T-helper 17 cell (primary cell): ENCODE measurements at places on chromosomes 5 and 9.

DNA sequence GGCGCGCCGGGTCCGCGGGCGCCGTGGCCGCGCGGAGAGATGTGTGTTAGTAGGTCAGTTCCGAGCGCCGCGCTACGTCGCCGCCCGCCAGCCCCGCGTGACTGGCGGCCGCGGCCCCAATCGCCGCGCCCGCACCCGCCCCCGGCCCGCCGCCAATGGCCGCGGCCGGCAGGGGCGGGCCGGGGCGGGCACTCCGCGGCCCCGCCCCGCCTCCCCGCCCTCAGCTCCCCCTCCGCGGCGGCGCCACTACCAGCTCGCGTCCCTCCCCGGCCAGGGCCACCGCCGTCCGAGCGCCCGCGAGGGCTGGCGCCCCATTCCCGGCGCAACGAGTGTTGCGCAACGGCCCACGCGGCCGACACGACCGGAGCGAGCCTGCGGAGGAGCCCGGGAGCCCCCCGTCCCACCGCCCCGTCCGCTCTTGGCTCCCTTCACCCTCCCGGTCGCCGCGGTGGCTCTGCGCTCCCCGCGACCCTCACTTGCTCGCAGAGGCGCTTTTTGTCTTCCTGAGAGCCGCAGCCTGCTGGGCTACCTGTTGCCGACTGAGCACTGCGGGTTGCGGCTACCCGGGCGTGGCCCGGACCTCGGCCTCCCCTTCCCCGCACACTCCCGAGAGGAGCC is at the start of gene NFIL3:
NFIL3 (minus strand) TSS at position 48 of the 618 bp plus-strand sequence. CDS start 13,098 bp downstream, outside the sequence.
- peak within 1 kb of the TSS; percentile 98 for H3K4me3 ChIP-seq
- peaks cover 35% of the 10 kb centered on the region for H3K27me3 ChIP-seq
- DNase-seq: peak; percentile 64

GRCh38 chr5:138636398-138636944 is 61.3 kb upstream of the HSPA9 start:
- peaks cover 85% of the 10 kb centered on the region for H3K27me3 ChIP-seq
- no peak overlapping the region for H3K27ac ChIP-seq
- peaks cover 4% of the 10 kb centered on the region for H3K4me1 ChIP-seq
- H3K4me3 ChIP-seq: no peak overlapping the region
- no peak for DNase-seq

GRCh38 chr5:114174131-114174530 is 187.7 kb upstream of the KCNN2 start:
- no peak overlapping the region for H3K27ac ChIP-seq
- no peaks in the 10 kb centered on the region for H3K27me3 ChIP-seq
- DNase-seq: no peak
- H3K4me1 ChIP-seq: no peaks in the 10 kb centered on the region
- H3K4me3 ChIP-seq: no peak overlapping the region

- H3K36me3 ChIP-seq: no peaks in the 10 kb centered on the region
- no peak overlapping the region for H3K4me3 ChIP-seq
- no peak for DNase-seq
- H3K27me3 ChIP-seq: peaks cover 23% of the 10 kb centered on the region
- no peaks in the 10 kb centered on the region for H3K4me1 ChIP-seq
Measured at GRCh38 chr5:58187432-58188261, 272.2 kb downstream of the PLK2 start.

DNA sequence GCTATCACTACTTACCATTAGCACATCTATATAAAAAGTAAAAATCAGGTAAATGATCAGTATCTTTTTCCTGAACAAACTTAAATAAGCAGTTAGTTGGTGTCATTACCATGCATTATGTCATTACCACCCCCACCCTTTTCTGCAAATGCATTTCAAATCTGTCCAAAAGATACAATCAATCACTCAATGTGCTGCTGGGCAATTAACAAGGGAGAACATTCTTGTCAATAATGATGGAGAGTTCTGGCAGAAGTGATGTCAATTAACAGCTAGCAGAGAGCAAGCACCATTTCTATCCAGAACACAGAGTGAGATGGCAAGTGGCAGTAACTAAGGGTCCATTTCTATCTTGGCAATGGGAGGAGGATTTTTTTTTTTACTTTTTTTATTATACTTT is 3.5 kb upstream of the PDE4D start:
- no peak for DNase-seq
- peaks cover 35% of the 10 kb centered on the region for H3K27me3 ChIP-seq
- H3K4me1 ChIP-seq: no peaks in the 10 kb centered on the region
- no peak overlapping the region for H3K27ac ChIP-seq
- H3K4me3 ChIP-seq: no peak overlapping the region
- H3K36me3 ChIP-seq: peaks cover 5% of the 10 kb centered on the region

DNA sequence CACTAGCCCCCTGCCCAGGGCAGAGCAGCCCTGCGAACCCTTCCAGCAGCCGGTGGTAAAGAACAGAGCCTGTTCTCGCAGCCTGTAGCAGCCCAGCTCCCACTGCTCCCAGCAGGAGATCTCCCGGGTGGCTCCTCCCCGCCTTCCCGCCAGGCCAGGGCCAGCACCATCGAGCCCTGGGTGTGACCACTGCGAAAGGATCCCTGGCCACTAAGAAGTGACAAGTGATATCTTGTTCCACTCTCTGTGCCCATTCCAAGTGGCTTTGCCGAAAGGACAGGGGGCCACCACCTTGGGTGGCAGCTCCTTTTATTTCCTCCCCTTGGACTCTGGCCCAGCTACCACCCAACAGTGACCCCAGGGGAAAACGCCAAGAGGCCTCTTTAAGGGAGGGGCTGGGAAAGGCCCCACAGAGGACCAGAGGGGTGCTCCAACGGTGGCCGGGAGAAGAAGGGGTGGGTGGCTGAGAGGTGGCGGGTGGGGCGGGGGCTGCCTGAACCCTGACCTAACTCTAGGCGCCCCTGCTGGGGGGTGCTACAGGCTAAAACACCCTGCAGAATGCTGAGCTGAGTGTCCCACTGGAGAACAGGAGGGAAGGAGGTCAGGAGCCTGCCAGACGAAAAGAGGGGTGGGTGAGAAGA is 1.6 kb downstream of the NACC2 start:
- peak overlapping the region; percentile 88 for H3K4me3 ChIP-seq
- no peak overlapping the region for H3K27ac ChIP-seq
- peaks cover under 1% of the 10 kb centered on the region for H3K27me3 ChIP-seq
- H3K36me3 ChIP-seq: no peaks in the 10 kb centered on the region
